B cell (primary cell): ENCODE measurements at places on chromosomes 12 and 14.
A peak's percentile ranks its signal among the peaks of the same experiment; 100 is the strongest.

DNA sequence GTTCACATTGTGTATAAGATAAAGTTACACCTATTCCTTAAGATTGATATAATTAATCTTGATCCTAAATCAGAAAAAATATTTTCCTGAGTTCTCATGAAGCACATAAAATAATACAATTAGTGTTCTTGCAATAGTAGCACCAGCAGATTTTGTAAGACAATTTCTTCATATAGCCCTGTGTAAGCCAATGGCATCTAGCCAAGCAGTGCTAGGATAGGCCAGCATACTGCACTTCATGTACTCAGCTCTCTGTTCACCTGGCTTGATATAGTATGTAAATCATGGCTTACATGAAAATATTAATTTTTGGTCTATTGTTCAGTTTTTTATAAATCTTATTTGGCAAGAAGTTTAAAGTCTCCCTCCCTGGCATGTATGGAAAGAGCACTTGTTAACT is 1.9 kb downstream of the KLRF2 start:
- no peaks in the 10 kb centered on the region for H3K27me3 ChIP-seq
- H3K27ac ChIP-seq, result no peak overlapping the region
- H3K4me1 ChIP-seq, result peaks cover 10% of the 10 kb centered on the region

DNA sequence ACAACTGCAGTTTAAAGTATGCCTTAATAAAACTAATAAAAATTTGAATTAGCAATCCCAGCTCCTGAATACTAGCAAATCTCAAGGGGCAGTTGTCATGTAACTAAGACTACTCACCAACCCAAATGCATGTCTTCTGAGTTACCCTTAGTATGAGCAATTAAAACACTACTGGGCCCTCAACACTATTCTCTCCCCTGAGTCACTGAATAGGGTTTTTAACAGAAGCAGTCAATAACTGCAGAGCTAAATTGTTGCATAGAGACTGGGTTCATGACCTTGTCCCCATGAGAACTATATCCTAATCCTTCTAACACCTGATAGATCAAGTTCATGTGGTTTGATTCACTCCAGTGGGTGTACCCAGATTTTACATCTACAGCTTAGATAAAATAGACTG is 38.8 kb downstream of the MDM1 start:
- H3K4me1 ChIP-seq, result no peaks in the 10 kb centered on the region
- H3K27me3 ChIP-seq, result no peaks in the 10 kb centered on the region
- H3K27ac ChIP-seq, result no peak overlapping the region
- peaks cover 6% of the 10 kb centered on the region for H3K36me3 ChIP-seq
- H3K4me3 ChIP-seq, result no peak overlapping the region
- no peak for DNase-seq

GRCh38 chr12:104701301-104701700 is 244.6 kb downstream of the CHST11 start:
- no peak for DNase-seq
- H3K36me3 ChIP-seq, result peaks cover 12% of the 10 kb centered on the region
- H3K4me1 ChIP-seq, result peaks cover 8% of the 10 kb centered on the region
- H3K27ac ChIP-seq, result no peak overlapping the region

GRCh38 chr14:65025818-65026217 is 39.1 kb downstream of the FNTB start:
- H3K4me3 ChIP-seq, result no peak overlapping the region
- no peak for DNase-seq
- H3K27me3 ChIP-seq, result no peaks in the 10 kb centered on the region
- peaks cover 3% of the 10 kb centered on the region for H3K36me3 ChIP-seq

DNA sequence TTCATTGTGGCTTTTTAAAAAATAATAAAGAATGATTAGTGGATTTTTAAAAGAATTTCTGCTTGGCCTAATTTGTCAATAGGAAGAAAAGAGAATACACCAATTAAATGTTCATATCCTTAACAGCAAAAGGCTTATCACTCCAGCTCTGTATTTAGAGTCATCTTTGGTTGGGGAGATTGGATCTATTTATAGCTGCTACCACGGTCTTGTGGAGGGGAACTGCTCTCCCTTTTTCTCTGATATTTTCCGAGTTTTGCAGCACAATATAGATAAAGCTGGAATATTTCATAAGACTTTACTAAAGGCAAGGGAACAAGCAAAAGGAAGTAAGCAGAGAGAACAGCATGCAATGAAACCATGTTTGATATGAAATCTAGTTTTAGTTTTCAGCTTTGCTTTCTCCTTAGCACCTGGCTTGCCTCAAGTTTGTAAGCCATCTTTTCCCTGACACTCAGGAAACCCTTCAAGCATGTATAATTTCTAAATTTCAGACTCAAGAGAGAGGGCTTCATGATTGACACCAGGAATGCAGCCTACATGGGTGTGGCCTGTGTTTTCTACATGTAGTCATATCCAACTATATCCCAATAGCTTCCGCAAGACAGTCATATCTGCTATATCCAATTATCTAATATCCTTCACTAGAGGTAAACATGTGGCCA is 35.2 kb downstream of the BRMS1L start:
- H3K4me1 ChIP-seq, result peaks cover 5% of the 10 kb centered on the region
- H3K4me3 ChIP-seq, result no peak overlapping the region
- no peaks in the 10 kb centered on the region for H3K27me3 ChIP-seq

DNA sequence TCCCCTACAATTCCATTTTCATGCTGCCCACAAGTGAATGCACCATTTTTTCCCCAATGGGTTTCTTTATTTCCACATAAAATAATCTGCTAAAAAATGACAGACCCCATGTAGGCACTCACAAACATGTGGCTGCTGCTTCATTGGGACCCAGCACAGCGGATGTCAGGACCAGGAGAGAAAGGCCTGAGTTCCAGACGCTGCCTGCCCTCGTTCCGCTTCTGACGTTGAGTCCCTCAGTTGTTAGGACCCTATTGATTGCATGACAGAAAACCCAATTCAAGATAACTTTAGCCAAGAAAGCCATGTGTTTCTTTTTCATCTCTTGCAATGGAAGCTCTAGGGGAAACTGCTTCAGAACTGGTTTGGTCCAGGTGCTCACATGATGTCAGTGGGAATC is 34.6 kb downstream of the ADGRD1 start:
- H3K4me3 ChIP-seq, result no peak overlapping the region
- no peak overlapping the region for H3K27ac ChIP-seq

GRCh38 chr12:100554608-100555077 is 18.8 kb upstream of the GAS2L3 start:
- H3K27ac ChIP-seq, result no peak overlapping the region
- no peaks in the 10 kb centered on the region for H3K36me3 ChIP-seq
- H3K4me3 ChIP-seq, result no peak overlapping the region

GRCh38 chr12:9869307-9870161 is at the start of gene CLEC2B:
Gene CLEC2B, minus strand, starts transcription at chr12:9869354.
- H3K4me3 ChIP-seq, result peak within 1 kb of the TSS; percentile 97
- no peaks in the 10 kb centered on the region for H3K36me3 ChIP-seq
- H3K27me3 ChIP-seq, result no peaks in the 10 kb centered on the region
- peaks cover 14% of the 10 kb centered on the region for H3K4me1 ChIP-seq
- H3K27ac ChIP-seq, result peak within 1 kb of the TSS; percentile 90
- peak; percentile 76 for DNase-seq

DNA sequence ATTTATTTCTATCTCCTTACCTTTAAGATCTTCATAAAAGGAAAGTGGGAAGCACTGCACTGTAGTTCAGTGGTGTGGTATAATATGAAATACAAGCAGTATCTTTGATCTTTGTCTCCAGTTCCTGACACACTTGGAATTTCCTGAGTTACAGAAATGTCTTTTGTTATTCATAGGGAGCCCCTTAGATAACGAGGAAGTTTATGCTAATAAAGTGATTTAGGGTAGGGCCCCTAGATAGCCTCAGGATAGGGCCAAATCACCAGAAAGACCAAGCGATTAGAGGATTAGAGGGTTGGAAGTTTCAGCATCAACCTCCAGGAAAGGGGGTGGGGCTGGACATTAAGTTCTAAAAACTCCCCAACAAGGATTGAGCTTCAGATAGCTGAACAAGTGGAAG is 29.9 kb upstream of the DDHD1 start:
- DNase-seq, result no peak
- no peaks in the 10 kb centered on the region for H3K4me1 ChIP-seq
- no peaks in the 10 kb centered on the region for H3K36me3 ChIP-seq

DNA sequence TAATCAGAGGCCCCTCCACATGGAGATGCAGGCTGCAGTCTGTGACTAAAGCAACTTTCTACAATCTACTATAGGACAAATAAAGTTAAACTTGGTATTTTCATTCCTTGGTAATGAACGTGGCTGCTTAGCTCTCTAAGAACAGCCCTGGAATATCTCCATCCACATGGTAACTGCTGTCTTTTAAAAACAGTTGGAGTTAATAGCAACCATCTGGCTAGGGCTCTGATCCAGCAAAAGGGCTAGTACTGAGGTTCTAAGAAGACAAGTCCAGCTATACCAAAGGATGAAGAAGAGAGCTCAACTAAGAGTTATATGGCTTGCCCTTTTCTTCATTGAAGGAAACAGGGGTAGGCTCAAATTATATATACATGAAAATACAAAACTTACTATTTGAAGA is 920.1 kb downstream of the FLRT2 start:
- no peak overlapping the region for H3K4me3 ChIP-seq
- H3K27ac ChIP-seq, result no peak overlapping the region
- no peaks in the 10 kb centered on the region for H3K4me1 ChIP-seq

DNA sequence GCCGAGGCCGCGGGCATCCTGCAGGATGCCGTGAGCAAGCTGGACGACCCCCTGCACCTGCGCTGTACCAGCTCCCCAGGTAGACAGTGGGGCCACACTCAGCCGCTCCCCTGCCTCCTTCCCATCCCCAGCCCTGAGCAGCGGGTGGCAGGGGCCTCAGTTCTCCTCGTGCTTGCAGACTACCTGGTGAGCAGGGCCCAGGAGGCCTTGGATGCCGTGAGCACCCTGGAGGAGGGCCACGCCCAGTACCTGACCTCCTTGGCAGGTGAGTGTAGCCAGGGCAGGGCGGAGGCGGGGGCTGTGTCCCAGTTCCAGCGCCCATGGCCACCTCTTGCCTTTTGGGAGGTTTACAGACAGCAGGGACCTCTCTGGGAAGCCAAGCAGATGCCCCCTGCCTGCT is 22.9 kb downstream of the HIP1R start:
- H3K27me3 ChIP-seq, result no peaks in the 10 kb centered on the region
- peaks cover 2% of the 10 kb centered on the region for H3K36me3 ChIP-seq
- no peak for DNase-seq
- H3K27ac ChIP-seq, result no peak overlapping the region
- no peak overlapping the region for H3K4me3 ChIP-seq

DNA sequence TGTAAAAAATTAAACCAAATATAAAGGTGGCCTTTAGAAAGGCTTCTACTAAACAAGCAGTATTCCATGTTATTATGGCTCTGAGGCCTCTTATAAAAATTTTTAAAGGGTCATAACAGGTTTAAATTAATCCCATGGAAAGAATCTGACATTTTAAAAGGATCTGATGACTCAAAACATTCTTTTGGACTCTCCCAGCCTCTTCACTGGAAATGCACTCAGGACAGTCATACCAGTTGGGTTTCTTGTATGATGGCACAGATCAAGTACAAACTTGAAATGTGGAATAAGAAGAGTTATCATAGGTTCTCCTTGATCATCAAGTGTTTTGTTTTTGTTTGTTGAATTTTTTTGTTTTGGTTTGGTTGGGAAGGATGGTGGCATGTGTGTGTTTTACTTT is 50.8 kb downstream of the PPP2R5E start:
- DNase-seq, result no peak
- no peaks in the 10 kb centered on the region for H3K36me3 ChIP-seq
- H3K27me3 ChIP-seq, result no peaks in the 10 kb centered on the region
- no peaks in the 10 kb centered on the region for H3K4me1 ChIP-seq
